ENCODE measurements at places on chromosomes 2 and 18.
A peak's percentile ranks its signal among the peaks of the same experiment; 100 is the strongest.

GRCh38 chr2:69154106-69154505 lies 141.1 kb downstream of the ANTXR1 start:
- no peak for DNase-seq

DNA sequence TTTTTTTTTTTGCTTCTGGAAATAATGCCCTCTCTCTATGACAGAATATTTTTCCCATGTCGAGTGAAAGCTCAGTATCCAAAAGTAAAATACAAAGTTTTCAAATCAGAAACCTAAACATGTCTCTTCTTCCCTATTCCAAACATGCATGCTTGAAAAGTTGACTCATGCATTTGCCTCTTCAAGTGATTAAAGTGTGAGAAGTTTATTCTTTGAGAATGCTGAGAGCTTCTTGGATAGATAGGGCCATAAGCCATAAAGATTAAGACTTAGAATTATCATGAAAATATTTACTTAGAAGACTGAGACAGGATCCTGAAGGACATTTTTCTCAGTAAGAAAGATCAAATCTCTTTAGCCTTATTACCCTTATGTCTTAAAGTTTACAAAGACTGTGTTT lies 98.6 kb upstream of the EPB41L5 start:
- DNase-seq: no peak

DNA sequence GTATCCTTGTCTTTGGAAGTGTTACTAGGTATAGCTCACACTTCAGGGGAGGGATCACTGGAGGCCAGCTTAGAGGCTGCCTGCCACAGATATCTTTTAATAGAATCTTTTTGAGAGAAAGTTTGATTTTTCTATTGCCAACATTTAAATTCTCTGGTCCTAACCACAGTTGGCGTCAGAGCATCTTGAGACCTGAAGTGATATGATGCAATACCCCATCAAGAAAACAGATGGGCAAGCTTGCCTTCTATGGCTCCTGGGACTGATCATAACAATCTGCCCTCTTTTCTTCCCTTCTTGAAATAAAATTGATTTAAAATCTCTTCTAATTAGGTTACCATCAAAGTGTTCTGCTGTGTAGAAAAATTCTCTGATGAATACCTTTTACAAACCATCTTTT lies 105.5 kb upstream of the ACKR3 start:
- DNase-seq: no peak

- DNase-seq: no peak
Observed at GRCh38 chr18:59916746-59917145, 16.9 kb downstream of the PMAIP1 start.

- DNase-seq: peak; percentile 52
Observed at GRCh38 chr2:102615620-102616436, 3.5 kb upstream of the SLC9A2 start.

DNA sequence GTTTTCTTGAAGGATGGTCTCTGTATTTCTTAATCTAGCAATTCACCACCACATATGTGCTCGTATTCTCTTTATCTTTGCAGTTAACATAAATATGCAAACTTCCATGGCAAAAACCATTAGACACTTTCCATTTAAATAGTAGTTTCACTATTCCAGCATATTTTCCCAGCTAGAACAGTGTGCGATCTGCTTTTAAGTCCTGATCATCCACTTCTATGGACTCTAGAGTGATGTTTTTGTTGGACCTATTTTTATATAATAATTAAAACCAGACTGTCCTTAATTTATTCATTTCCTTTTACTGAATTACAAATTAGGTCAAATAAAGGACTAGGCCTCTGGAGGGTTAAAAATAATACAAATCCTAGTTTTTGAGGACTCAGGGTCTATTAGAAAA lies 418.4 kb upstream of the TRIB2 start:
- DNase-seq: no peak
